ENCODE measurements at places on chromosomes 3 and 15. TPM values are rescaled to one million over a fixed set of nuclear protein-coding genes. Genes with fewer than 3 reads are reported as not detected.

Gene GPR171
- total RNA-seq = 4.7 TPM

Gene SERINC4
- 0.34 TPM for total RNA-seq

Gene OXNAD1
- 22.3 TPM for total RNA-seq

Gene FAM227B
- 9.6 TPM for total RNA-seq

DNA sequence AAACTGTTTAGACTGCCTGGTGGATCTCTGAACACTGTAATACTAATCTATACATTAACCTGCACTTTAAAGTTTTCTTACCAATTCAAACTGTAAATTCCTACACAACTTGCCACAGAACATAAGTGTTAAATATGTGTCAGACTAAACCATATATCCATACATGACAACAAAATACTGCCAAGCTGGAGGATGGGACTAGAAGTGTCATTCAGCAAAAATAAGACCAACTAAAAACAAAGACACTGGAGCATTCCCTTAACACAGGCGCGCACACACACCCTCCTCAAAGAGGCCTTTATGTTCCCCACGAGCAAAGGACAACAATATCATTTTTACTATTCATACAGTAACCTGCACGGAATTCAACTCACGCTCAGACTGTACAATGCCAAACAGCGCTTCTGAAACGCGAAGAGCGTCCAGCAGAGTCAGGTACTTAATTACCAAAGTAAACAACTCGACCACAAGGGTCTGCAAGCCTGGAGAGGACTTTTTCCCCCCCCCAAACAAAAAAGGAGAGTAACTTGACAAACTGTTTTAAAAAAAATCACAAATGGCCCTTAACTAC lies 1.1 kb downstream of the DCUN1D1 start:
- DNase-seq = no peak

GRCh38 chr3:183202004-183202722 lies 39.6 kb upstream of the LAMP3 start:
- no peak for DNase-seq

- no peak for DNase-seq
Measured at GRCh38 chr3:126982126-126982470, 817 bp upstream of the PLXNA1 start.

DNA sequence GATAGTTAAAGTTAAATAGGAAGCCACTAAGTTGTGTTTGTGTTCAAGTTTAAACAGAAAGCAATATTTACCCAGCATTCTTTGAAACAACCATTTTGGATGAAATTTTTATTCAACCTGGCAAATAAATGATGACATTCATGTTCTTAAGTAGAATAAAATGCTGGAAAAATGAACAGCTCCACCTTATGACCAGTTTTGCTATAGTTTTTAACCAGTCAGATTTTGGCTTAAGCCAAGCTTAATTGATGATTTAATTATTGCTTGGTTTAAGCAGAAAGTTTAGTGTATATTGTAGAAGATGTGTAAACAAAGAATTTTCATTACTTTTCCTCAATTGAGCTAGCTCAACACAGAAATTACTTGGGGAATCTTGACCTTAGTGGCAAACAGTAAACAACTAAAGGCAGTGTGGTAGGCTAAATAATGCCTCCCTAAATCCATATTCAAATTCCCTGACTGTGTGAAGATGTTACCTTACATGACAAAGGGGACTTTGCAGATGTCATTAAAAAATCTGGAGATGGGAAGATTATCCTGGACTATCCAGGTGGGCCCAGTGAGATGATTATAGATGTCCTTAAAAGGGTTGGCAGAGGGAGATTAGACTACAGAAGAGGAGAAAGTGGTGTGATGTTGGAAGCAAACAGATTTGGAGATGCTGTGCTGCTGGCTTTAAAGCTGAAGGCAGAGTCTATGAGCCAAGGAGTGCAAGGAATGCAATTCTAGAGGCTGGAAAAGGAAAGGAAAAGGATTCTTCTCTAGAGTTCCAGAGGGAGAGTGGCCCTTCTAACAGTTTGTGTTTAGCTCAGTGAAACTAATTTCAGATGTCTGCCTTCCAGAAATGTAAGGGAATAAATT lies 448.6 kb upstream of the GOLIM4 start:
- no peak for DNase-seq

- DNase-seq = no peak
Measured at GRCh38 chr15:88202231-88202630, 54.3 kb downstream of the NTRK3 start.

GRCh38 chr3:157023226-157023625 lies 136.7 kb downstream of the CCNL1 start:
- no peak for DNase-seq

DNA sequence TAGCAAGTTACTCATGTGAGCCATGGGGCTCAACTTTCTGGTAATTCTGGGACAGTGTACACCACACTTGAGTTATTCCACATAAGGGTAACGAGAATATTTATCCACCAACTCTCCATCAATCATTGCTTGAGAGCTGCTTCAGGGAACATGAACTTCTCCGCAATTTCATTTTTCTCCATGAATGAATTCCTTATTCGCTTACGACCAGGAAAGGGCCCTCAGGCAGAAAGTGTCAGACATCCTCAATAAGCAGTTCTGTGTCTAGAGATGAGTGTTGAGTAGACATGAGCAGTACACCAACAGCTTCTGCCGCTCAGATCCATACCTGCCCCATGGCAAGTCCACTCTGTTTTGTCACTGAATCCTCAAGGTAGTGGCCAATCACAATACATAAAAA lies 24.8 kb upstream of the IQCF2 start:
- no peak for DNase-seq

DNA sequence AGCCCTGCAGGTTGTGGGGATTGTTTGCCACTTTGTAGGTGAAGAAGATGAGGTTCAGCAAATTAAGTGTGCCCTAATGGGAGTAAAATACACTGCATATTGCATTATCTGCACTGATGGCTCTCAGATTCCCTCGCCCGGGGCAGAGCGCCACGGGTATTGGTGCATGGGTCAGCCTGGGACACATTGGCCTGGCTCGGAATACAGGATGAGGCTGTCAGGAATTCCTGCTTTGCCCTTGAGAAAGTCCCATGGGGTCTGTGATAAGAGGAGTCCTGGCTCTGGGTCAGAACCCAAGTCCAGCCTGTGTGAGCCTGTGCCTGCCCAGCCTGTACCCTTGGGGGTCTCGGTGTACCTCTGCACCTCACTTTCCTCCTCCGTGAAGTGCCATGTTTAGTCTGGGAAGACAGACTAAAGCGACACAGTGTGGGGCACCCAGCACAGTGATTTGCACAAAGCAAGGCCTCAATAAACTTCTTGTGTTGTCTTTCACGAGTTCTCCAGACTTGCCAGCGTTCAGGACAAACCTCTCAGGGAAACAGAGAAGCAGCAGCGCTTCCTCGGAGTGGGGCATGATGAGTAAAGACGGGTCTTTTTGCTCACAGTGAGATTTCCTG lies 107.6 kb downstream of the LRRK1 start:
- peak; percentile 29 for DNase-seq

GRCh38 chr3:183287301-183287971 lies 34.4 kb downstream of the B3GNT5 start:
- DNase-seq = no peak

- DNase-seq = no peak
Measured at GRCh38 chr3:117630469-117630868, 920.9 kb downstream of the TUSC7 start.

GRCh38 chr3:81554801-81555200 lies 206.6 kb downstream of the GBE1 start:
- no peak for DNase-seq

GRCh38 chr15:55770261-55770660 lies 27.3 kb upstream of the PRTG start:
- DNase-seq = no peak

- DNase-seq = no peak
Measured at GRCh38 chr3:59699648-59700320, 650.0 kb upstream of the CFAP20DC start.

DNA sequence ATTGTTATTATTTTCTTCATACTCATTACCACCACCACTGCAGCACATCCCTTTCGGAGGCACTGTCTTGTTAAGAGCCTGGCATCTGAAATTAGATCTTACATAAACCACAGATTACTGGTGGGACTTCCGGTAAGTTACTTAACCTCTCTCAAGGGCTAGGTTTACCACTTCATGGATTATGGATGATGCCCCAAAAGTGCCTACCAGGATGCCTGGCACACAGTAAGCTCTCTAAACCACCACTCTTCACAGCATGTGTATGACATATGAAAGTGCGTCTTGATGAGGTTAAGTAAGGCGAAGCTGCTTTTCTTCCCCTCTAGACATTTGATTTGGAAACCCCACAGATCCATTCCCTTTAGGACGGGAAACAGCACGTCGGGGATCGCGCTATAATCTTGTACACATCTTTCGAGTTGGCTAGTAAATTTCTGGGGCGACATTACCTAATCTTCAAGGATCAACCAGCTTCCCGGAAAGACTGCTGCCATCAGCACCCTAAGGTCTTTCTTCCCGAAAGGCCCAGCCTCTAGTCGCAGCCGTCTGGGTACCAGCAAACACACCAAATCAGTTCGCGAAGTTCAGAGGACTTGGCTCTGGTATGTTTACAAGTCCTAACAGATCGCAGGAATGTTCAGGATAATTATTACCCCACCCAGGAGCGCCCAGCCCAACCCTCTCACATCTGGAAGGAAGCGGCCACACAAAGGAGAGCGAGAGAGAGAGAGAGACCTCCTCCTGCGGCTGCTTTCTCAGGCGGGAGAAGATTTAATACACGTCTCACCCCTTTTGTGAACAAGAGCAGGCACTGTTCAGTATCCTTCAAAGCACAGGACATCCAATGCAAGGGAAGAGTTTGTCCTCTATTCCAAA lies 155.1 kb upstream of the FRMD4B start:
- DNase-seq = no peak

DNA sequence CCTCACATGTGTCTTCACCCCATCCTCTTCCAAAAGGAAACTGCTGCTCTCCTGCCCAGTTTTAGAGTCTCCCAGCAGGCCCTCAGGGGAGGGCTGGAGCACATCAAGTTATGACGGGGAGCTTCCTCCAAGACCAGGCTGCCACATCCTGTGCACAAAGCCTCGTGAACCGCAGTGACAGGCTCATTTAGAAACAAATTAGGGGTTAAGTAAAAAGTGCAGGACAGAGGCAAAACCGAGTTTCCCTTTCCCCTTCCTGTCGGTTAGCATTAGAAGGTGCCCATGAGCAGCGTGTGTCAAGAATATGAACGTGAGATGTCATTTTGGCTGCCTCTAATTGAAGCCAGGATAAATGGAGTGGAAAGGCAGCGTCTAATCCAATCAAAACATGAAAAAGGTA lies 199.7 kb downstream of the ARRDC4 start:
- no peak for DNase-seq

Measured in ureter (tissue), 1 donor.